ENCODE measurements at places on chromosomes 2 and 18. TPM values are rescaled to one million over a fixed set of nuclear protein-coding genes. Genes with fewer than 3 reads are reported as not detected.

ZNF519 gene
- total RNA-seq, result 2.4 TPM

GTF3C2 gene
- total RNA-seq, result 44.8 TPM

UGT1A10 gene
- not detected for total RNA-seq

PPP1R1C gene
- total RNA-seq, result 0.46 TPM

ITGA6 gene
- total RNA-seq, result 203 TPM

FLACC1 gene
- total RNA-seq, result 0.70 TPM

UPP2 gene
- not detected for total RNA-seq

POTEI gene
- not detected for total RNA-seq

HDLBP gene
- total RNA-seq, result 1,157 TPM

CNRIP1 gene
- total RNA-seq, result 45.8 TPM

IL36A gene
- not detected for total RNA-seq

RUFY4 gene
- total RNA-seq, result not detected

AAK1 gene
- 119 TPM for total RNA-seq

FOXI3 gene
- not detected for total RNA-seq

IL37 gene
- total RNA-seq, result not detected

DNA sequence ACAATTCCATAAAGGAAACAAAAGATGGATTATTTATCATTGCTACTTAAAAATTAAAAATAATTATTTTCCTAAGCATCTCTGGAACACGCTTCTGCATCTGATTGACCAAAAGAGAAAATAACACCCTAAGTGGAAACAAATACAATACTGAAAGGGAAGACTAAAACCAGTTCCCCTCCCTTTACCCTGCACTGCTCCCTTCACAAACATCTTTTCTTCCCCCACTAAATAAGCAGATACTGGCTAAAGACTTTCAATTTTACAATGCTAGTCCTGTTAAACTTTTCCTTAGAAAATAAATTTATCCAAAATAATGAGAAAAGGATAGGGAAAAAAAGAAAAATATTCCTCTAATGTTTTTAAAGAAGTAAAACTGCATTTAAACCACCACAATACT lies 4.3 kb downstream of the NCKAP1 start:
- no peak for DNase-seq

- no peak for DNase-seq
Measured at GRCh38 chr18:46629361-46629760, 27.7 kb downstream of the LOXHD1 start.

DNA sequence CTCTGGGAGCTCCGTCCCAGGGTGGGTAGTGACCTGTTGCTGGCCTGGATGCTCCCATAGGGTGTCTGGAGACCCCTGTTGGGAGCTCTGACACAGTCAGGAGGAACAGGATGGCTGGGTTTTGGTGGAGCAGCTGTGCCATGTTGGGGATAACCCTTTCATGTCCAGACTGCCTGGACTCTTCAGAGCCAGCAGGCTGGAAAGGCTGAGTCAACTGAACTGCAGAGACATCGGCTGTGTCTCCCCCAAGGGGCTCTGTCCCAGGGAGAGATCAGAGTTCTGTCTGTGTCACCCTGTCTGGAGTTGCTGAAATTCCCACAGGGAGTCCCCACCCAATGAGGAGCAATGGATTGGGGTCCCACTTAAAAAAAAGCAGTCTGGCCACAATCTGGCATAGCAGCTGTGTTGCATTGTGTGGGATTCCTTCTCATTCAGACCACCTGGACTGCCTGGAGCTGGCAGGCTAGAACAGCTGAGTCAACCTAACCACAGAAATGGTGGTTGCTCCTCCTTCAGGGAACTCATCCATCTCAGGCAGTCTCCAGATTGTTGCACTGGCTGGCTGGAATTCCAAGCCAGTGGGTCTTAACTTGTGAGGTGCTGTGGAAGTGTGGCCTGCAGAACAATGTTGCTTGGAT lies 37.2 kb downstream of the AGPS start:
- peak; percentile 86 for DNase-seq

- no peak for DNase-seq
Measured at GRCh38 chr2:45477546-45477945, 133.5 kb downstream of the SRBD1 start.

- no peak for DNase-seq
Measured at GRCh38 chr2:179588486-179589145, 272.8 kb downstream of the ZNF385B start.

GRCh38 chr2:233972941-233973575 lies 55.9 kb downstream of the TRPM8 start:
- DNase-seq, result no peak

DNA sequence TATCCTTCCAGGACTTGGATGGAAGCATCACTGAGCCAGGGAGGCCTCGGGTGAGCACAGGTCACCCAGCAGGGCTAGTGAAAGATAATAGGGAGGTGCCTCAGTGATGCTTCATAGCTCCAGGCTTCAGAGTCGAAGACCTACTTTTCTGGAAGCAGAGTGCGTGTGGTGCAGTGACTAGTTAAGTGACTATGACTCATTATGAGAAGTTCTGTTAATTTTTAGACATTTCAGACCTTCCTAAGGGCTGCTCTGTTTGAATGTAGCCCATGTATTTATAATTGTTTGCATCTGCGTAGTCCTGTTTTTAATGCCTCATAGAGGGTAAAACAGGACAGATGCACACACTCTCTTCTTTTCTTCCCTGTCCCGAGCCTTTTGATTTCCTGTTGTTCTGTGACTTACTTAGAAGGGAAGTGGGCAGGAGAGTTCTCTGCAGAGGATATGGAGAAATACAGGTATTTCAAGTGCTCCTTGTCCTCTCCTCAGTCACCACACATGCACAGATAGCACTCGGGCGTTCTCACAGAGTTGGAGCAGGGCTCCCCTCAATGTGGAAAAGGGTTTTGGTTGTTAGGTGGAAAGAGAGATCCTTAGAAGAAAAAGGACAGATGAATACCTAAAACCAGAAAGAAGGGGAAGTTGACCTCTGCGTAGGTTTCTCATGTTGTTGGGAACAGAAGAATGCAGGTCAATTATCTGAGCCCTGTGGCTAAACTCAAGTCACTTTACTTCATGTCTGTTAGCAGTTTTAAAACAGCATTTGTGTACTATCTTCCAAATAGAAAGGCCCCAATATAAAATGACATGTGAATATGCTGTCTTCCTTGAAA lies 34.7 kb downstream of the RALB start:
- DNase-seq, result peak; percentile 94

- no peak for DNase-seq
Measured at GRCh38 chr2:228802181-228803071, 468.7 kb downstream of the PID1 start.

DNA sequence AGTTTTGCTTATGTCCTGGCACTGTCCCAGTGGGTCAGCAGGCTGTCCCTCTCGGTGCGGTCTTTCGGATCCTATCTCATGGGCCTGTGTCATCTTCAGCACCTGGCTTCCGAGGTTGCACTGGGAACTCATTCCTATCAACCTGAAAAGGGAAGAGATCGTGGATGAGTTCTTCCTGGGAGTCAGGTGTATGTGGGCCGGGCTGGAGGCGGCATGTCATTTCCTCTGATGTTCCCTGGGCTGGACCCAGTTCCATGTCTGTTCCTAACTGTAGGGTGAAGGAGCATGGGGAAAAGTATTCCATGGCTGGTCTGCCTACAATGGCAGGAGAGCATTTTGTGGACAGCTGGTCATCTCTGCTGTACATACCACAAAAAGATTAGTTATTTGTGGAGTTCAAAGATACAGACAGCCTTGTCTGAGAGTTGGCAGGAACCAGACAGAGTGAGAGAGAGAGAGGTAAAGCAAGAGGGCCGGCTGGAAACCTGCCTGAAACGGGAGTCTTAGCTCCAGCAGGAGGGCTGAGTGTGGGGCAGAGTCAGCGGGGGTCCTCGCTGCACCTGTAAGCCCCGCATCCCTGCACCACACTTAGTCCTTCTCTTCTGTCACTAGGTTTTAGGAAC lies 25.2 kb downstream of the FAM228A start:
- no peak for DNase-seq

GRCh38 chr2:26268213-26268612 lies 23.5 kb downstream of the HADHB start:
- DNase-seq, result no peak

GRCh38 chr18:36634573-36635216 lies 194.1 kb downstream of the TPGS2 start:
- DNase-seq, result peak; percentile 49

DNA sequence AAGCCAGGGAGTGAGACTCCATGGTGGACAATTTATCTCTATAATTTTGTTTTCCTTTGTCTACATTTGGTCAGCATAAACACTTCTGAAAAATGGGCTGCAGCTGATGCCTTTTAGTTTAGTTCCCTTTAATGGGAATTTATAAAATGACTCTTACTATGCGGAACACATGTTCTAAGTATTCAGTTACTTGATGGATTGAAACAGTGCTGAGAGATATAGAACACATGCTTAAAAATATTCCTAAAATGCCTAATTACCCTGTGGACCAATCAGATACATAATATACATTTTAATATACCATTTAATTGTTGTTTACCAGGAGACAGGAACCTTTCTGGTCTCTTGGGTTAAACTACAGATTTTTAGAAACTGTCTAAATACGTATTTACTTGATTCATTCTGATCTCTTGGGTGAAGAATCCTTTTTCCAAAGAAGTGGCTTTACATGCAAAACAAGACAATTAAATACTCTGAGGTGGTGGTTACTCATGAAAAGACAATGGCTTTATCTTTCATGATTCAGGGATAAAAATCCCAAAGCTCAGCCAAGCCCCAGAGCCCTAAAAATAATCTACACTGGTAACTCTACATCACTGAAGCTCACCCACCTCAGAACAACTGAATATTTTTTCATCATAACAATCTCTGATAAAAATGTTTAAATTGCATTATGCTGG lies 128.1 kb upstream of the SERTAD2 start:
- DNase-seq, result peak; percentile 35

DNA sequence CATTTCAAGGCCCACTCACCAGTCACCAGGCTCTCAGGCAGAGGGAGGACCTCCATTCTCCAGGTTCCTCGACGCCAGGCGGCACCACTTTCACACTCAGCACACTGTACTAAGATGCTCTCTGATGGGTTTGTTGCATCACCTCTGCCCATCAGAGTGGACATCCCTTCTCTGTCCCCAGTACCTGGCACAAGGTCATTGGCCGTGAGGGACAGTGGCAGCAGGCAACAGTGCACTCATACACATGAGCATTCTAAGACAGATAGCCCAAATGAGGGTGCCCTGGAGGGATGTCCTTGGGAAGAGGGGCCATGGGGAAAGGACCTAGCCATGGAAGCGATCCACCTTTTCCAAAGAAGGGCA lies 3.0 kb upstream of the ADRA2B start:
- no peak for DNase-seq

DNA sequence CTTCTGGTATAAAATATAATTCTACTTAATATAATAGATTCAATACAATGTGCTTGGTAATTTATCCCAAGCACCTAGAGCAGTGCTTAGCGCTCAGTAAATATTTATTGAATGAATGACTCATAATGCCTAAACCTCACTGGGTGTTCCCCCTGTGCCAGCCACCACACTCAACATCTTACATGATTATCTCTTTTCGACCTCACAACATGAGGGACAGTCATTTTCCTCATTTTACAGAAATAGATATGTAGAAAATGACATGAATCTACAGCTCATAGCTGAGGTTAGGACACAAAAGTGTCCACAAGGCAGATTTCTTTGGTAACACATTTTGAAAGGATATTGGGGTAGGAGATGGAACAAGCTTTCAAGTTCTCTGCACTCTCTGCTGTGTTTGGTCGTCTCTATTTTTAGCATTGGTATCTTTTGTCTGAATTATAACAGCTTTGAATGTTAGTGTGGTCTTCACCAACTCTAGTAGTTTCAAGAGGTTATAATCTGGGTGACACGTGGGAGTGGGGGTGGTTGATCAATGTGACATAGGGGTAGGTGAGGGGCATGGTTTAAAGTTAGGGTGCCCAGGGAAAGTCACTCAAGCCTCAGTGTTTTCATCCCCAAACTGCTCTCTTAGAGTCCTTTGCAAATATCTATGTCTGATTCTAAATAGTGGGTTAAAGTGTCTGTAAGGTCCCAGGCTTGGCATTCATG lies 9.8 kb downstream of the MYOM1 start:
- DNase-seq, result no peak

DNA sequence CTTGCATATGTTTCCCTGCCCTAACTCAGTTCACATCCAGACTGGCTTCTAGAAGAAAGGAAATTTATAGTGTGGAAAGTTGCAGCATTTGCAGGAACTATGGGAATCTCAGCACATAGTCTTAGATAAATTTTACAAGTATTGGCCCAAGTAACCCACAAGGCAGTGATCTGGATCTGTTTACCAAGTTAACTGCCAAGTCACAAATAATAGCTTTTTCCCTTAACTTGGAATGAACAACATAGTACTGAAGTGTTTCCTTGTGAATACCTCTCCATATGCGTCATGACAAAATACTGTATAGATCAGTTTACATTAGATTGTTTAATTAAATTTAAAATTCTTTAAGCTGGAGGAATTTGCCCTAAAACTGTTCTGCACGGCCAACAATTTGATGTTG lies 255.8 kb upstream of the EPAS1 start:
- DNase-seq, result no peak

GRCh38 chr2:134706587-134707329 lies 12.0 kb downstream of the TMEM163 start:
- no peak for DNase-seq

GRCh38 chr2:234747032-234747431 lies 204.8 kb upstream of the SH3BP4 start:
- no peak for DNase-seq

DNA sequence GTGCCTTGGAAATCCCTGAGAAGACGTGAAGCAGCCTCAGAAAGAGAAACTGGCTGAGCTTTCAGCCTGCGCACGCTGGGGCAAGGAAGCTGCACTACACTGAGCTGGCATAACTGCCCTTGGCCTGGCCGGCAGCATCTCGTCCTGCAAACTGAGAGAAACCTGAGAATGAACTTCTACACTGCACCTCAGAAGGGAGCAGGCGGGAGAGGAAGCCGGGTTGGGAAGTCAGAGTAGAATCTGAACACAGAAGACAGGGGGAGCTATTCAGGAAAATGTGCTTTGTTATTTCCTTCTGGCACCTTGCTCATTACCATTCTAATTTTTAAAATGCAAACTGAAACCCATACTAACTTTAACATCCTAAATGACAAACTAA lies 70.9 kb downstream of the ZEB2 start:
- no peak for DNase-seq

- DNase-seq, result no peak
Measured at GRCh38 chr18:9787712-9788111, 79.6 kb downstream of the RAB31 start.

DNA sequence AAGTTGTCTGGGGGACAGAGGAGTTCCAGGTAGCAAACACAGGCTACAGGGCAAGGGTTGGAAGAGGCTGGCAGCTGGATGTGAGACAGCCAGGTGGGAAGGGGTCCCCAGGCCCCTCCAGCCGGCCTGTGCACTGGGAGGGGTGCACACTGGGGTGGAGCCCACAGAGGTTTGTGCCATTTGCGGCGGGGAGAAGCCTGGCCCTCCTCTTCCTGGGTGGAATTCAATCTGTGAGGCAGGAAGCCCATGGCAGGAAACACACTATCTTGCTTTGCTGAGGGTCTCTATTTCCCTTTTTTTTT lies 63.3 kb downstream of the PXDN start:
- DNase-seq, result no peak

GRCh38 chr2:152049541-152049940 lies 49.3 kb downstream of the CACNB4 start:
- DNase-seq, result no peak

- no peak for DNase-seq
Measured at GRCh38 chr2:32200814-32201213, 35.1 kb downstream of the SLC30A6 start.

GRCh38 chr2:72555943-72556342 lies 269.9 kb downstream of the EXOC6B start:
- DNase-seq, result no peak

- no peak for DNase-seq
Measured at GRCh38 chr2:237090906-237091305, 5.2 kb downstream of the COPS8 start.
